ENCODE measurements at places on chromosomes 4 and X.

- DNase-seq: no peak
Measured at GRCh38 chrX:10859353-10859752, 239.0 kb upstream of the MID1 start.

- DNase-seq: no peak
Measured at GRCh38 chr4:108143515-108143914, 25.2 kb downstream of the LEF1 start.

DNA sequence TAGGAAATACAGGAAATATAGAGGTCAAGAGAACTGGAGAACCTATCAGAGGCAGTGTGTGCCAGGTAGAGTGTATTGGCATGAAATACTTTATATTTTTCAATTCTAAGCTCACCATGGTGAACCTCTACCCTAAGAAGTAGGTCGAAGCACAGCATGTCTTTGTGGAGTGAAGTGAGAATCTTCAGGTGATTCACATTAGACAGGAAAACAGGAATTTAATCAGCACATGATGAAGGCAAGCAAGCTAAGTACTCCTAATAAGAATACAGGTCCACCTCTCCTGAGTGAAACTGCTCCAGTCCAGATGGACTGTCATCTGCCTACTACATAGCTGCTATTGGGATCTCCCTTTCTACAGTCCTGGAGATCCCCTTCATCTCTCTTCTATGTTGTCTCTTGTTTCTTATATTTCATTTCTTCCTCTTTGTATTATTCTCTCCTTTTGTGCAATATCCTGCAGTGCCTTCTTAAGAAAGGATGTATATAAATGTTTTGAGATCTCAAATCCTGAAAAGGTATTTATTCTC is 159.0 kb downstream of the LRBA start:
- DNase-seq: no peak

GRCh38 chrX:119583431-119584059 is 9.2 kb downstream of the UBE2A start:
- no peak for DNase-seq

- no peak for DNase-seq
Measured at GRCh38 chr4:158314756-158315487, 104.6 kb downstream of the TMEM144 start.

DNA sequence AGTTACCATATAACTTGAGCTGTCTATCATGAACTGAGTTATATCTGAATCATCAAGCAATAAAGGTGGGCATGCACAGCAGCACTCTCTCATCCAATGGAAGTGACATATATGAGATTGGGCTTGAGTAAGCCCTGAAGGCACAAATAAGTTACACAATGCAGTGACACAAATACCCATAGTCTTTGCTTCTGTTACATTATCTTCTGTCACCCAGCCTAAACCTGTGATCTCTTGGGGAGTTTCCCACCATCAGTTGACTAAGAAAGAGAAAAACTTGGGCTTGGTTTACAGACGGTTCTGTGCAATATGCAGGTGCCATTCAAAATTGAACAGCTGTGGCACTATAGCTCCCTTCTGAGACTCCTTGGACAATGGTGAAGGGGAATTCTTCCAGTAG is 138.8 kb upstream of the IL15 start:
- DNase-seq: no peak

DNA sequence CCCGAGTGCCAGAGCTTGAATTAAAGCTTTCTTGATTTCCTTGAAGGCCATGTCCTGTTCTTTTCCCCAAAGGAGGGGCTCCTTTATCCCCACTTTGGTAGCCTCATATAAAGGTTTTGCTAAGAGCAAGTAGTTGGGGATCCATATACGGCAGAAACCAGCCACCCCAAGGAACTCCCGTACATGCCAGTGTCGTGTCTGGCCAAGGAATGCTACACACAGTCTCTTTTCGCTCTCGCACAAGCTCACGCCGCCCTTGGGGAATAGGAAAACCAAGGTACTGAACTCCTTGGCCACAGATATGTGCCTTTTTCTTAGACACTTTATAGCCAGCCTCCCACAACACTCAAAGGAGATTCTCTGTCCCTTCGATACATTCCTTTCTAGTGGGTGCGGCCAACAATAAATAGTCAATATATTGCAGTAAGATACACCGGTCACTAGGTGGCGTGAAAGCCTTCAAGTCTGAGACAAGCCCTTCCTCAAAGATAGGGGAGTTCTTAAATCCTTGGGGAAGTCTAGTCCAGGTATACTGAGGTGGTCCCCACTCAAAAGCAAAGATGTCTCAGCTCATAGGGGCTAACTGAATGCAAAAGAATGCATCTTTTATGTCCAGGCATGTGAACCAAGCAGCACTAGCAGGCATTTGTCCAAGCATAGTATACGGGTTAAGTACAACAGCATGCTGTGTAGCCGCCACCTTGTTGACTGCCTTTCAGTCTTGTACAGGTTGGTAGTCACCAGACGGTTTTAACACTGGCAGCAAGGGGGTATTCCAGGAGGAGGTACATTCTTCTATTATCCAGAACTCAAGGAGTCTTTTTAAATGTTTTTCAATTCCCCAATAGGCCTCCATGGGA is 57.8 kb upstream of the XAGE1B start:
- DNase-seq: no peak

DNA sequence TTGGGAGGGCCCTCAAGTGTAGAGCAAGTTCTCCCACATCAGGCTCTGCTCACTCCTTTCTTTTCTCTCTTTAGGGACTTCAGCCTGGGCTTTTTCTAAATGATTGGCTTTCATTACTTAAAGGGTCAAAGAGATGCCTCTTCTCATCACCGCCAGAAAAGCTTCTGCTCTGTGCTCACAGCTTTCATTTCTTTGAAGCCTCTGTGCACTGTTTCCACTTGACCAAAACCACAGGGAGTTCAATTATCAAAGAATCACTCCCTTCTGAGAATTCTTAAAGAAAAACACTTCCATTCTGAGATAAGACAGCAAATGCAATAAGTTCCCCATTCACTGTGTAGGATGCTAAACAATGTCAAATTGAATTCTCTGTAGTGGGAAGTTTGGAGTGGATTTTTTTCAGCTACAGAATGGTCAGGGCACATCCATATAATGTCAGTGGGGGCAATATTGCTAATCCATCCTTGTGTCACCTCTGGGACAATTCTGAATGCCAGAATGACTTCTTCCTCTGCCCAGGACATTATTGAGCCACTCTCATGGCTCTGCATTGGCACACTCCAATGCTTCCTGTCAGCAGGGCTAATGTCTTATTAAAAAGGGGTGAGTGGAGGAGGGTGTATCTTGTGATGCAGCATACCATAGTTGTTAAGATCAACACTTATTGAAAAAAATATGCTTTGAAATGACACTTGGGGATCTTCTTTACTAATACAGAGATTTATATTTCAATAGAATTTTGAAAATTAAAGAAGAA is 217.6 kb downstream of the SNCA start:
- no peak for DNase-seq

DNA sequence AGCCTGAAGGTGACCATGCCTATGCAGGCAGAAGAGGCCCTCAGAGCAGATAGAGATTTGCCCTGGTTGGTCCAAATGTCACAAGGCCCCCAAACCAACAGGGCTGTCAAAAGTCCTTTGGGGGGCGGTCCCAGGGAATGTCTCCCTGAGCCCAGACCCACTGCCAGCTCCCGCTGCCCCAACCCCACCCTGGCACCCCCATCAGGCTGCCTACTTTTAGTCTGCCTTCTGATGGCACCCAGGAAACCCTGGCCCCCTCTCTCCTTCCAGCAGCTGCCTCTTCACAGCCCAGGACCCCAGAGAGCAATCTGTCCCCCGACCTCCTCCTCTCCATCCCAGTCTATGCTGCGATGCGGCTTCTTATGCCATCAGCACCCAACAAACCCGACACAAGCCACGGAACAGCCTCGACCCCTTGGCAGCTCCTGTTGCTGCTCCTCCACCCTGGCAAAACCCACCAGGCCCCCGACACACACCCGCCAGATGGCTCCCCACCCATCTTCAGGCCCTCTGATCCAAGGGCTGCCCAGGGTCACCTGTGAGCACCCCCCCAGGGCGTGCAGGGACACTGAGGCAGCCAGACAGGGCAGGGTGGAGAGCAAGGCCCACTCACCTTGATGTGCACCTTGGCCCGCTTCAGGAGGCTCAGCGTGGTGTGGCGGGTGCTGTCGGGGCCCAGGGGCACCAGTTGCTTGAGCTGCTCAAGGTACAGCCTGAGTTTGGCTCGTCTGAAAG is 9.9 kb downstream of the MXD4 start:
- DNase-seq: no peak

- DNase-seq: no peak
Measured at GRCh38 chr4:41750121-41750625, 1.6 kb upstream of the PHOX2B start.

GRCh38 chrX:78650906-78651437 is 8.2 kb downstream of the RTL3 start:
- no peak for DNase-seq

GRCh38 chr4:152646221-152646620 is 33.6 kb downstream of the TMEM154 start:
- DNase-seq: no peak

GRCh38 chr4:107631560-107631959 is 88.5 kb downstream of the PAPSS1 start:
- DNase-seq: no peak

DNA sequence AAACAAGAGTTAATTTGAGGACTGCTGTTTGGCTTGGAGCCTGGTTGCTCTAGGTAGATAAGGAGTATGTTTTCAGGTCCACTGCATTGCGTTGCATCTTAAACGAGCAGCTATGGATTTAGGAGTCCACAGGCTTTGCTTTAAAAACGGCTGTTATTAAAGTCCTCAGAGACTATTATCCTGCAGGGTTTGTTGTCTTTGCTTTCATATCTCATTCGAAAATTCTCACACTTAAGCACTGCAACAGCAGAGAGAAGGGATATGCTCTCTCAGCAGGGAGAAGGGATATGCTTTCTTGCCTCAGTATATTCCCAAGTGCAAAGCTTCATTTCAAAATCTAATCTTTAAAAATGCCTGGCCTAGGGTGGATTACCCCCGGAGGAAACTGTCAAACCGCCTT is 444.7 kb upstream of the FTHL17 start:
- DNase-seq: no peak

- DNase-seq: peak; percentile 17
Measured at GRCh38 chrX:24148535-24149350, 786 bp upstream of the ZFX start.

- DNase-seq: no peak
Measured at GRCh38 chr4:188428935-188429334, 289.7 kb downstream of the TRIML1 start.

DNA sequence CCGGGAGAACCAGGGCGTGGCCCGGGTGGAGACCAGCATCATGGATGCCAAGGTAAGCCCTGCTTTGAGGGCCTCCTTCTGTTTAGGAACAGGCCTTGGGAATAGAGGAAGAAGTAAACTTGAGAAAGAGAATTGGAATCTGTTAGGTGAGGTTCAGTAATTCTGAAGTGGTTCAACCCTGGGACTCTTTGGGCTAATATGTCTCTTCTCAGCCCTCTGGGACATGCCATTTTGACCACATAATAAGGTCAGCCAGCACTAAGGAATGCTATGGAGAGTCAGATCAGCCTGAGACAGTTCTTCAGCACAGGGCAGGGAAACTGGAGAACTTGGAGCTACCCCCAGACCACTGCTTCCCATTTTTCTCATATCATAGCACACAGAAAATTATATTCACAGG is 63.3 kb upstream of the PRPS1 start:
- no peak for DNase-seq

DNA sequence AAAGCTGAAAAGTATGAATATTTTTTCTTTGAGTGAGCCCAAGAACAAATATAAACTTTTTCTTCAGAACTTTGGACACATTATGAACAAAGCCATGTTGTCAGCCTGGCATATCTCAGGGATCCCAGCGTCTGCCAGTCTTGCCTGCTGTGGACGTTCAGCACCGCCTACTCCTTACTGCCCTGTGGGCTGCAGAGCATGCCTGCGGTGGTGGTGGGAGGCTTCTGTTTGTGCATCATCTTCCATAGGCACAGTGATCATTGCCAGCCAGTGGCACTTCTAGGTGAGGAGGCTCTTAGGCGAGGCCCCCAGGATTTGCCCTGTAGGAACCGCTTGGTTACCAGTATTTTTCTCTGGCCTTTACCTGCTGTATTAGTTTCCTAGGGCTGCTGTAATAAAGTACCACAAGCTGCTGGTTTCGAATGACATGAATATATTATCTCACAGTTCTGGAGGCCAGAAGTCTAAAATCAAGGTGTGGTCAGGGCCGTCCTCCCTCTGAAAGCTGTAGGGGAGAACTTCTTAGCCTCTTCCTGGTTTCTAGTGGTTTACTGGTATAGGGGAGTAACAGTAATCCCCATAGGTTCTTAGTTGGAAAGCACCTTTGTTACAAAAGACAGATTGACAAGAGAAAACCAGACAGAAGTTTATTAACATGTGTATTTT is 15.4 kb downstream of the ANXA3 start:
- DNase-seq: no peak

GRCh38 chr4:10809905-10810304 is 125.3 kb upstream of the CLNK start:
- DNase-seq: no peak

- no peak for DNase-seq
Measured at GRCh38 chr4:153418121-153418520, 48.0 kb upstream of the TMEM131L start.

- DNase-seq: no peak
Measured at GRCh38 chr4:76995776-76996175, 46.2 kb downstream of the SEPTIN11 start.

- DNase-seq: no peak
Measured at GRCh38 chr4:10667701-10668326, 16.8 kb downstream of the CLNK start.

DNA sequence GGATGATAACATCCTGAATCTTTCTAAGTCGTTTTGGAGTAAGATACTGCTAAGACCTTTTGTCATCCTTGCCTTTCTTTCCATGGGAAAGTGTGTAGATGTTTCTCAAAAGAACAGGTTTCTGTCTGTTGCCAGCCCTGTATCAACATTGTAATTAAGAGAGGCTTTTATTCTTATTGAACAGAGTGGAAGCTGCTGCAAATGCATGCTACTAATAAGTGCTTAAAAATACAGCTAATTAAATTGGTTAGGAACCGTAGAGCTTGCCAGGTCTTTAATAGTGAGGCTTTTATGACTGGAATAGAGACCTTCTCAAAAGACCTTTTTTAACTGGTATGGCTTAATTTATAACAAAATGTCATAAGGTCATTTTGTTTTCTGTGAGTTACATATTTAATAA is 34.4 kb downstream of the INTU start:
- no peak for DNase-seq

GRCh38 chrX:98068024-98068580 is 1184.4 kb downstream of the RPA4 start:
- DNase-seq: no peak

DNA sequence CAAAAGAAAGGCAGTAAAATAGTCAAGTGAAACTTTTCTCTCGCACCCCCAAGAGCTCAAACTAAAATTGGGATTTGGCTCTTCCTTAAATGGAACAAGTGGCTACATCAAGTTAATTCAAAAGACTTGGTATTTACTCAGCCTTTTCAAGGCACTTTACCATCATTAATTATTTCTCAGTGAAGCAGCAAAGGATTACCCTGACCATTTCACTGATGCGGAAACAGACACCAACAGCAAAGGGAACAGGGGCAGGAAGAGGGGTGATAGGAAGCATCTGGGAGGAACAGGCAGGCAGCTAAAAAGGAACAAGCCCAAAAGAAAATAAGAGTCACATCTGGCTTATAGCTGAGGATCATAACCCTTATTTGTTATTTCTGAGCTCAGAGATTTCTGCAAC is 2.7 kb downstream of the SCML2 start:
- no peak for DNase-seq

- no peak for DNase-seq
Measured at GRCh38 chrX:140661643-140662042, 47.9 kb upstream of the LINC00632 start.

Measured in stimulated activated CD8-positive, alpha-beta memory T cell treated with anti-CD3 and anti-CD28 coated beads, Interleukin-4, amount 100 ng/mL, for 1 hour (primary cell).